ENCODE measurements at places on chromosomes 3 and 15.

DNA sequence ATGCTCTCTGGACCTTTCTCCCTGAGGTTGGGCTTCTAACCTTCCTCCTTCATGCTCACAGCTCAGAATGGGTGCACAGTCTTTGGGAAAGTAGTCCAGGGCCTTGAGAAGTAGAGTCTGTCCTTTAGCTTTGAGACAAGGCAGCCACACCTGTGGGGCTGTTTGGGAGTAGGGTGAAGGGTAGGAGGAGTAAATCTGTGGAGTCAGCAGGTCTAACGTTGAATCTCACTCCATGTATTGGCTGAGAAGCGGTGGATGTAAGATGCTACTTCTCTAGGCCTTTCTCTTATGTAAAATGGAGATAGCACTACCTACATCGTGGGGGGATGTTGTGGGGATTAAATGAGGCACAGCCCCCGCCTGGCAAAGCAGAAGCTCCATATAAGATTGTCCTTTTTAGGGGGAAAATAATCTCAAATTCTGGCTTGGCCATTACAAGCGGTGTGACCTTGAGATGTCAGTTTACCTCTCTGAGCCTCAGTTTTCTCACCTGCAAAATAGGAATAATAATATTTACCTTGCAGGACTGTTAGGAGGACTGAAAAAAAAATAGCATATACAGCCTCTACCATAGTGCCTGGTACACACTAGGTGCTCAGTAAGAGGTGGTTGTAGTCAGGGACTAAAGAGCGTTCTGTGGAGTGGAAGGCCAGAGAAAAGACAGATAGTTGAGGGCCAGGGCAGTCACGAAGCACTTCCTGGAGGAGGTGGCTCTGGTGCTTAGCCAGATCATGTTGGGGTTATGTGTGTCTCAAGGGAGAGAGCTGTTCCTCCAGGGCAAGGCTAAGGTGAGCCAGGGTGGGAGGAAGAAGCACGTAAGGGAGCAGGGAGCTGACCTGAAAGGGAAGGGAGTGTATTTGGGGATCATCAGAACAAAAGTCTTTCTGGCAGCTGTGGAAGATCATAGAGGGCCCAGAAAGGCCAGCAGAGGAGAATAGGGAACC, 82.8 kb upstream of the MRPS22 start:
- no peak for DNase-seq

DNA sequence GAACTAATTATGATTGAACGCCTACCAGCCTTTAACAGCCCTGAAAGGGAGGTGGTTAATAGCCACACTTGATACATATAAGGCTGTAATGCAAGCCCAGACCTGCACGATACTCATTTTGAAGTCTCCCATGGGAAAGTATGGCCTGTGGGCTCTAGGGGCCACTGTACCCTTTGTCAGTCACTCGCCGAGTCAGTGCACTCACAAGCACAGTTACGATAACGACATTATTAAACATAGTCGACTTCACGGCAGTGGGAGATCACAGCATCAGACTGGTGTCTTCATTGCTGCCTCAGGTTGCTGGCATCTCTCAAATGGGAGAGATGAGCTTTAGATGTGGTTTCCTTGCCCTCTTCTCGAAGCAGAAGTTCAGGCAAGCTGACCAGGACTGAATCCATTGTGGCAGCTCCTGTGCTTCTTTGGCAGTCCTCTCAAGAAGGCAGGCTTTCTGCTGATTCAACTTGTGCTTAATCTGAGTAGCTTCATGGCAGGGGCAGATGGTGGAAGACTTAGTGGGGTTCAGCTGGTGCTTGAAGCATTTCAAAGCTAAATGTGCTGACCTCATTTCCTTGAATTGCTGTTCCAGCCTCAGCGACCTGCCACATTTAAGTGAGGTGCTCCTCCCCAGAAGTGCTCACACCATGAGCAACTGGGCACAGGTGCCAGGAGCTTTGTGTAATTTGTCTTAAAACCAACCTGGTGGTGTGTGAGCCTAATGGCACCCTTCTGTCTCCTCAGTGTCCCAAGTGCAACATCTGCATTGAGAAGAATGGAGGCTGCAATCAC, 15.8 kb upstream of the P4HTM start:
- no peak for DNase-seq

DNA sequence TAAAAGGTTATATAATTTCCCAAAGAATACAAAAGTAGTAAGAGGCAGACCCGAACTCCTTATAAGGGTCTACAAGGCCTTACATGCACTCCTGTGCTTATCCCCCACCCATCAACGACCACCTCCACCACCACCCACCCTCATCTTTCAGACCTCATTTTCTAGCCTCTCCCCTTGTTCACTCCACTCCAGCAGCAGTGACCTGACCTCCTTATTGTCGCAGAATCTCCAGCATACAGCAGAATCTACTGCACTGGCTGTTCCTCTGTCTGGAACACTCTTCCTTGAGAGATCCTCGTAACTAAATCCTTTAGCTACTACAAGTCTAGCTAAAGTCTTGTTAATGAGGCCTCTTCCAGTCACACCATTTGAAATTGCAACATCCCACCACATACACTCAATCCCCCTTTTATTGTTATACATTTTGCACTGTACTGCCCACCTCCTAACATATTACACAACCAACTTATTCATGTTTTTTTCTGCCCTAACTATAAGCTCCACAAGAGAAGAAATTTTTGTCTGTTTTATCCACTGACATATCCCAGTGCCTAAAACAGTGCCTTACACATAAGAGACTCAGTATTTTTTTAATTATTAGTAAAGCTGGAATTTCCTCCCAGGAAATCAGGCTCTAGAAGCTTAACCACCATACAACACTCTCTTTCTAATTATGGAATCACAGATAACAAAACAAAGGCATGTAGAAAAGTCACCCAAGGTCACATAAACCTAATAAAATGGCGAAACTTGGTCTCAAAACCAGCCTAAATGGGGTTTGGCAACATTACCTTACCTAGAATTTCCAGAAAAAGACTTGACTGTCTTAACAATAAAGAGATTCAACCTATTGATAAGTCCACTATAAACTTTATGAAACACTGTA, 40.2 kb downstream of the ZNF148 start:
- no peak for DNase-seq

DNA sequence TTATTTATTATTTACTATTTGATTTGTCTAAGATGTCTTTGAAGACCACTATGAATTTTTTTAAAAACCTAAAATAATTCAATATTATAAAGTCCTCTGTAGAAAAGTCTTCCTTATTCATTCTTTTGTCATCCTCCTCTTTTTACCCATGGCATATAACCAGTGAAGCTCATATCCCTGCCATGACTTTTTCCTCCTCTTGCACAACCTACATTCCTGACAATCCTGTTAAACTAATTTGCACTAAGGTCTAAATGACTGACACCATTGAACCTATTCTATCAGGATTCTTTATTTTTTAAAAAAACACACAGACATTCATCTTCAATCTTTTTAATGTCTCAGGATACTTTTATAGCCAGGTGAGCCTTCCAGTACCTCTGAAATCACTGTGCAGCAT, 159.9 kb upstream of the SLC2A2 start:
- no peak for DNase-seq

DNA sequence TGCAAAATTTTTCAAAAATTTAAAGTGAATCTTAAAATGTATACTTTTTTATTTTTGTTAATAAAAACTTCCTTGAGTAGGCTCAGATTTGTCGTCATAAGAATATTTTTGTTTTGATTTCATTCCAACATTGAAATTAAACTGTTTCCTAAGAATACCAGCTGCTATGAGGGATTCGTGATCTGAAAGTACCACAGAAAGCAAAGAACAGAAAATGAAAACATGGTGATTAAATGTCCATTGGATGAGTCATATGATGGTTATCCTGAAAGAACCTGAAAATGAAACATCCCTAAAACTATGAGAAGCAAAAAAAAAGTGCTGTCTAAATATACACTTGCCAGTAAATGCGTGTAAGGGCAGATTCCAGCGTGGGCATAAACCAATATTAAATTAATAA, 143.8 kb downstream of the GMNC start:
- no peak for DNase-seq

GRCh38 chr3:88773766-88774165, 333.7 kb upstream of the EPHA3 start:
- no peak for DNase-seq

DNA sequence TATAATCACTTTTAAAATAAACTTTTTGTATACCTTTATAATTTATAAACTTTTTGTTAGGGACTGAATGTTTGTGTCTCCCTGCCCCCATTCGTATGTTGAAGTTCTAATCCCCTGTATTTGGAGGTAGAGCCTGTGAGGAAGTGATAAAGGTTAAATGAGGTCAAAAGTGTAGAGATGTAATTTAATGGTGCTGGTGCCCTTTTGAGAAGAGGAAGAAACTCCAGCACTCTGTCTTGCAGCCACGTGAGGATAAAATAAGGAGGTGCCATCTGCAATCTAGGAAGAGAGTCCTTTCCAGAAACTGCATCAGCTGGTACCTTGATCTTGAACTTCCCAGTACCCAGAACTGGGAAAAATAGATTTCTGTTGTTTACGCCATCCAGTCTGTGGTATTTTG, 106.1 kb upstream of the RGMA start:
- DNase-seq, result no peak

- DNase-seq, result no peak
Observed at GRCh38 chr3:188468662-188469061, 314.7 kb downstream of the LPP start.

GRCh38 chr3:193879864-193880242, 256.1 kb upstream of the HES1 start:
- no peak for DNase-seq

DNA sequence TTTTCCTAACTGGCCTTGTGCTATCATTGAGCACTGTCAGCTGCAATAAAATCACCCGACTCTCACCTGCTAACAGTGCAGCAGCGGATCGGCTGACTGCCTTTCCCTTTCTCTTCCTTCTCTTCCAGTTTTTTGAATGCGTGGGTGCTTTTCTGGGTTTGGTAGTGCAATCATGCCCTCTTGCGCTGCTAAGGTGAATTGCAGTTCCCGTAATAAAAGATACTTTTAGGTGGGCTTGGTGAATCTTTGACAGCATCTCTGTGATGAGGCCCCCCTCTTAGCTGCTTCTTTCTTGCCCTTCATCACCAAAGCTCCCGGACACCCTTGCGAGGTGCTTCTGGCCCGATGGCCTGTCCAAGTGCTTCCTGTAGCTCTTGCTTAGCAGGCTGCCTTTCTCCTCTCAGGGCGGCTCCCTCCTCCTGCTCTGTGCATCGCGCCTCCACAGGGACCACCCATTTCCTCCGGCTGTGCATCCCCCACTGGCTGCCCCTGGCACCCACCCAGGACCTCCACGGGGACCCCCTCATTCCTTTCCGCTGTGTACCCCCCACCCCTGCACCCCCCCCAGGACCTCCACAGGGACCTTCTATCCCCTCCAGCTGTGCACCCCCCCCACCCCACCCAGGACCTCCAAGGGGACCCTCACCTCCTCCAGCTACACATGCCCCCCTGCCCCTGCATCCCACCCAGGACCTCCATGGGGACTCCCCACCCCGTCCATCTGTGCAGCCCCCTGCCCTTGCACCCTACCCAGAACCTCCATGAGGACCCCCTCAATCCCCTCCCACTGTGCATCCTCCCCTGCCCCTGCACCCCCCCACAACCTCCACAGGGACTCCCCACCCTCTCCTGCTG, 50.8 kb upstream of the RPL32 start:
- no peak for DNase-seq

DNA sequence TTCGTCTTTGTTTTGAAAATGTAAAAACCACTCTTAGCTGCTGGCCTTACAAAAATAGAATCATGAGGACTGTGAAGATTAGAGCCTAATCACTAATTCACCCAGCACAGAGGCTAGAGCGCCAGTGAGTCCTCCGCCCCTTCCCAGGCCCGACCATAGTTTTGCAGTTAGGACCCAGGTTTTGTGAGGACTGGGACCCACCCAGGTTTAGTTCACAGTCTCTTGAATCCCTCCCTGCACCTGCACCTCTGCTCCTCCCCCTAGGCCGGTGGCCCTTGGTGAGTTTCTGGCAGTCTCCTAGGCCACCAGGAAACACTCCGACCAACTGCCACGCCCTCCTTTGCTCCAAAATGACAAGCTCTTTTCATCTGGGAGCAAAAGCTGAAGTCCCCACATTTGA, 136.0 kb upstream of the CCDC54 start:
- DNase-seq, result no peak

GRCh38 chr3:115627180-115628074, 4.1 kb downstream of the GAP43 start:
- DNase-seq, result no peak

- DNase-seq, result peak; percentile 75
Observed at GRCh38 chr3:187743195-187744141, 1.8 kb downstream of the BCL6 start.

- DNase-seq, result no peak
Observed at GRCh38 chr3:50095352-50095998, 6.8 kb downstream of the RBM5 start.
